ENCODE measurements at places on chromosomes 12 and 14. TPM values are rescaled to one million over a fixed set of nuclear protein-coding genes. Genes with fewer than 3 reads are reported as not detected.

The HRK gene
- total RNA-seq = 0.10 TPM

The METTL17 gene
- 62.7 TPM for total RNA-seq

- no peak overlapping the region for H3K4me3 ChIP-seq
- no peaks in the 10 kb centered on the region for H3K27me3 ChIP-seq
- H3K4me1 ChIP-seq = no peaks in the 10 kb centered on the region
- H3K36me3 ChIP-seq = no peaks in the 10 kb centered on the region
These were observed 8.7 kb upstream of the WDR89 start for GRCh38 chr14:63650256-63650952.

DNA sequence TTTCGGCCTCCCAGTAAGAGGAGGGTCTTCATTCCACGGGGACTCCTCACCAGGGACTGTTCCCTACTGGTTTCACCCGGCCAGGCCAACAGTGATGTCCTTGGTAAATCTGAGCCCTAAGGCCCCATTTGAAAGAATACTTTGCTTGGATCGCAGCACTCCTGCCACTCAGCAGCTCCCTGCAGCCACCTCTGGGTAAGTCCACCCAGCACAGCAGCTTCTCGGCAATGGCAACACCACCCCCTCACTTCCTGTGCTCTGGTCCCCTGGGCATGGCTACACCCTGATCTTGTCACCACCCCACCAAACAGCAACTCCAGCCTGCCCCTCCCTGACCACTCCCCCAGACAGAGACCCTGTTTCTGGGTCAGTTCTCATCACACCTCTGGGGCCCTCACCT is 100.3 kb downstream of the SETD3 start:
- DNase-seq = no peak
- peaks cover 2% of the 10 kb centered on the region for H3K4me1 ChIP-seq
- no peaks in the 10 kb centered on the region for H3K36me3 ChIP-seq
- H3K27ac ChIP-seq = no peak overlapping the region

The ACOT6 gene
- total RNA-seq = not detected

GRCh38 chr14:38391334-38391733 is 135.4 kb upstream of the CLEC14A start:
- H3K27ac ChIP-seq = no peak overlapping the region
- no peaks in the 10 kb centered on the region for H3K27me3 ChIP-seq
- H3K4me1 ChIP-seq = peaks cover 10% of the 10 kb centered on the region

GRCh38 chr12:57603324-57603723 is 1.3 kb upstream of the DTX3 start:
- DNase-seq = no peak
- H3K4me3 ChIP-seq = no peak overlapping the region
- peaks cover 49% of the 10 kb centered on the region for H3K36me3 ChIP-seq

The FOXN4 gene
- not detected for total RNA-seq

GRCh38 chr12:49942512-49942893 is 8.0 kb upstream of the AQP2 start:
- H3K27me3 ChIP-seq = peaks cover 2% of the 10 kb centered on the region
- peaks cover 14% of the 10 kb centered on the region for H3K4me1 ChIP-seq
- no peak overlapping the region for H3K27ac ChIP-seq
- H3K36me3 ChIP-seq = no peaks in the 10 kb centered on the region
- DNase-seq = no peak
- H3K4me3 ChIP-seq = no peak overlapping the region

GRCh38 chr14:104423701-104424405 is 155.7 kb upstream of the C14orf180 start:
- peaks cover 4% of the 10 kb centered on the region for H3K27me3 ChIP-seq
- no peak for DNase-seq
- no peaks in the 10 kb centered on the region for H3K36me3 ChIP-seq

DNA sequence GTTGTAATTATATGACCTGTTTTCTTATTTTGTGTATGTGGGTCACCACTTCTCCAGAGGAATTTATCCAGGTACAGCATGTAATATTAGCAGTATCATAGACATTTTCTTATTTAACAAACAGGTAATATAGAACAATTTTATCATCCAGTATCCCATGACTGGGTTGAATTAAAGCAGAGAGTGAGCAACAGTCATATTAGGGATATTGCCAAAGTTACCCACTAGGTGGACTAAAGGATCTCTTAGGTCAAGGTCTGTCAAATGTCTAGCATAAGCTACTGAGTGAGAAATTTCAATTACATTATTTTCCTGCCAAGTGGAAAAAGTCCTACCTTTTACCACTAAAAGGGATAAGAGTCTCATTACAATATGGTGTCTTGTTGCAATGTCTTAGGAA is 62.1 kb upstream of the TRIM9 start:
- H3K36me3 ChIP-seq = no peaks in the 10 kb centered on the region
- no peaks in the 10 kb centered on the region for H3K27me3 ChIP-seq
- no peaks in the 10 kb centered on the region for H3K4me1 ChIP-seq
- no peak for DNase-seq
- H3K4me3 ChIP-seq = no peak overlapping the region

The RPGRIP1 gene
- total RNA-seq = 1.5 TPM

The C3AR1 gene
- total RNA-seq = 0.49 TPM

GRCh38 chr14:21521501-21521900 is 4.6 kb downstream of the SALL2 start:
- H3K4me3 ChIP-seq = no peak overlapping the region
- H3K27ac ChIP-seq = no peak overlapping the region
- H3K4me1 ChIP-seq = peaks cover 7% of the 10 kb centered on the region
- peaks cover 2% of the 10 kb centered on the region for H3K27me3 ChIP-seq
- no peak for DNase-seq

The ANO2 gene
- total RNA-seq = 4.5 TPM

- no peaks in the 10 kb centered on the region for H3K36me3 ChIP-seq
- H3K4me1 ChIP-seq = no peaks in the 10 kb centered on the region
- no peak overlapping the region for H3K27ac ChIP-seq
- no peak overlapping the region for H3K4me3 ChIP-seq
These were observed 14.9 kb downstream of the ABCB9 start for GRCh38 chr12:122951406-122951805.

The EID3 gene
- 2.2 TPM for total RNA-seq

GRCh38 chr12:132324841-132325732 is 4.3 kb downstream of the GALNT9 start:
- no peaks in the 10 kb centered on the region for H3K36me3 ChIP-seq
- H3K27ac ChIP-seq = no peak overlapping the region
- peaks cover 12% of the 10 kb centered on the region for H3K4me1 ChIP-seq
- peaks cover 21% of the 10 kb centered on the region for H3K27me3 ChIP-seq

- no peak overlapping the region for H3K4me3 ChIP-seq
- H3K27me3 ChIP-seq = peaks cover 2% of the 10 kb centered on the region
- DNase-seq = peak; percentile 68
- no peaks in the 10 kb centered on the region for H3K4me1 ChIP-seq
- H3K27ac ChIP-seq = no peak overlapping the region
- no peaks in the 10 kb centered on the region for H3K36me3 ChIP-seq
These were observed 282.1 kb downstream of the RPS29 start for GRCh38 chr14:49303946-49304516.
